KG1 (cell line): ENCODE measurements at places on chromosomes 2 and 18.
A peak's percentile ranks its signal among the peaks of the same experiment; 100 is the strongest.

GRCh38 chr2:160752475-160753330, 259.1 kb upstream of the RBMS1 start:
- no peak for DNase-seq

- DNase-seq = no peak
These were observed 32.0 kb upstream of the CNGA3 start for GRCh38 chr2:98314251-98314650.

DNA sequence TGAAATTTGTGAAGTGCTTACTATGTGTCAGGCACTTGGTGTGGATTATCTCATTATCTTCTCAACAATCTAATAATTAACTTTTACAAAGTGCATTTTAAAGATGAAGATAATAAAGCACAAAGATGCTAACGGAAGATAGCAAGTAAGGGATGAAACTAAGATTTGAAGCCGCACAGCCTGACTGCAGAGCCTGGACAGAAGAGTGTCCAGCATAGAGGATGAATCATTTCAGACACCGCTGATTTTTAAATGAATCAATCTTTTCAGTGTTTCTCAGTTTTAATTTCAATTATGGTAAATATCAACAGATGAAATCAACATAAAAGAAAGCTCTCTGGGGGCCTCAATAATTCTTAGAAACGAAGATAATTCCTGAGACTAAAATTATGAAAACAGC, 24.5 kb upstream of the STAM2 start:
- DNase-seq = no peak

- no peak for DNase-seq
These were observed 23.2 kb upstream of the ACVR1 start for GRCh38 chr2:157899125-157899839.

DNA sequence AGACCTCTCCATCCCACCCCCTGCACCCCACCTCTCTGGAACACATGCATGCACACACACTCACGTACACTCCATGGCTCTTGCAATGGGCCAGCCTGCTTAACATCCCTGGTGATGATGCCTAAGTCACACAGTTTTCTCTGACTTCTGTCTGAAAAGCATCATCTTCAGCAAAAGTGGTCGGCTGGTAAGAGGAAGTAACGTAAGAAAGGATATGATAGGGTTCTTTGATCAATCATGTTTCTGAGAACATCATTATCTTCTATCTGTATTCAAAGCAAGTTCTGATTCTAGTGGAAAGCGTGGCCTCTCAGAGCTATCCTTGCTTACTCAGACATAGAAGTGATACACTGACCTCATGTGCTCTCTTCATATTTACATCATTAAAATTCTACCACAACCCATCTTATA, 11.4 kb upstream of the NDUFV2 start:
- DNase-seq = no peak

- DNase-seq = no peak
These were observed 92.7 kb upstream of the CD302 start for GRCh38 chr2:159890551-159891266.

DNA sequence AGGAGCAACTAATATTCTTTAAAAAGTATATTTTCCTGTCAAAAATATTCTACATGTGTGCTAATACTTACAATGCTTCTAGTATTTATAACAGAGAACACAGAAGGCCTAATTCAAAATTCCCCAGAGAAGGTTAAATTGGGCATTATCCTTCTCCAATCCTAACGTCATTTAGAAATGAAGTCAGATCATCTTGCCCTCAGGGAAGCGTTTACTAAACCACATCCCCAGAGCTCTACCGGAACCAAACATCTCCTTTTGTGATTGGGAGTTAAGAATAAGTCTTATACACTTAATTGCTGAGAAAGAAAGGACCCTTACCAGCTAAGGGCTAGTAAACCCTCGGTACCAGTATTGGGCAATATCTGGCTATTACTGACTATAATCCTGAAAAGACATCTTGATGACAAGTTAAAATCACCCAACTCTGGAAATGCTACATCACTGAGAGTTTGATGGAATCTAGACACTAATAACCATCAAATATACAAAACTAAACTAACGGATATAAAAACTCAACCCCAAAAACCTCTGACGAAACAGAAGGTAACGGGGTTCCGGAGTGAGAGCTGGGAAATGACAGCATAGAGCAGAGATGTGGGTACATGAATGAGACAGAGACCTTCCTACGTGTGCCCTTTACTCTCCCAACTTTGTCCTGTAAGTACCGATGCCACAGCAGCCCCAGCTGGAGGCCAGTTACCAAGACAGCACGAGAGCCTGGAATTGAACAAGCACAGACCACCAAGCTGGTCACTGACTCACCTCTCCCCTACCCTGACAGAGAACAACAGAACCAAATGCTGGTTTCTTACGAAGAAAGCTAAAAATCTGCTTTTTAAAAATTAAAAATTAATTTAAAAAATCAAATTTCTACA, 35.0 kb downstream of the WDSUB1 start:
- no peak for DNase-seq

GRCh38 chr2:106159866-106160785, 34.0 kb downstream of the UXS1 start:
- DNase-seq = peak; percentile 89

GRCh38 chr18:3667255-3668137, 217.5 kb downstream of the TGIF1 start:
- no peak for DNase-seq

- DNase-seq = no peak
These were observed 639.8 kb downstream of the TMEM182 start for GRCh38 chr2:103401621-103402020.

DNA sequence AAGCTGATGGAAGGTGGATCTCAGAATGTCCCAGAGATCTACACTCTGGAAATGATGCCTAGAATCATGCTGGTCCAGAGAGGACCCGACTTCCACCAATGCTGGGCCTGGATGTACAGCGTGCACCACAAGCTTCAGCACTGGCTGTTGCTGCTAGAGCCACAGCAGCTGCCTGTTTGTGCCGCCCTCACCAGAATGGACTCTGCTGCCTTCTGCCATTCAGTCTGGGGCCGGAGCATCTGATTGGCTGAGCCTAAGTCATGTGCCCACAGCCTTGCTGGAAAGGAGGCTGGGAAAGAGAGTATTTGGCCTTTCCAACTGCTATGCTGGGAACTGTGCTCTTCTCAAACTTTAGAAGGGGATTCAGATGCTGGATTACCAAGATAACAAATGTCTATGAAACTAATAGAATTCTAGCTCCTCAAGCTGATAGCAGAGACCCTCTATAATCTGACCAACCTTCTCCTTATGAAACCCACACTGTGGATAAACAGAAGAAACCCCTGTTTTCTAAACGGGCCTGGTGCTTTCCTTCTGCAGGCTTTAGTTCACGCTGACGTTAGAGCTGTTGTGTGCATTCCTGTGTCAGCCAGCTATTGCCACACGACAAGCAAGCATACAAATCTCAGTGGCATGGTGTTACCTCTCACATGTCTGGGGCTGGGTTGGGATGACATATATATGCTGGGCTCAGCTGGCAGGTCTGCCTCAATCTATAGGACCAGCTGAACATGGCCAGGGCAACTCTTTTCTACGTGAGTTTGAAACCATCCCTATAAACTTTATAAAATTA, 4.1 kb upstream of the LOXHD1 start:
- DNase-seq = no peak
